SK-N-SH (cell line): ENCODE measurements at places on chromosomes 5 and 9.

DNA sequence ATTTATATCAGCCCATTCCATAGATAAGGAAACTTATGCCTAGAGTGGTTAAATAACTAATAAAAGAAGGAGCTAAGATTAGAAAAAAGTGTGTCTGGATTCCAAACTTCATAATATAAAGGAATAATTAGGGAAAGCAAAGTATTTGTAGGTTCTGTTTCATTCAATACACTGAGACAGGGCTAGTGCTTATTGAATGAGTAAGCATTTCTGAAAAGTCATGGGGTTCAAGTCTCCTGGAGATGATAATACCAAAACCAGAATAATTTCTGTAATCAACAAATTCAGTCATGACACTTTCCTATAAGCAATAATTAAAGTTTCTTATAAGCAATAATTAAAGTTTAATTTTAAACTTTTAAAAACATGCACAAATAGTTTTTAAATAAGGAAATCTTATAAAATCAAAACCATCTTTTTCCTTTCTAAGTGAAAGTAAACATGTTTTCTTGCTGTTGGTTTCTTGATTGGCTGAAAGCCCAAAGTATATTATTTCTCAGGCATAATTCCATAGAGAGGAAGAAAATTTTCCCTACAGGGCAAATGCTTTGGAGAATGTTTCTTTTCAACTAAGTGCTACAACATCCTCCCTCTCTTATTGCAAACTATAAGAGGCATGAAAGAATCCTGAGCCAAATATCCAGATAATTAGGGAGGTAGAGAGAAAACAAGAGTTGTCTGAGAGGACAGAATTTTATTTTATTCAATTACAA, 510.2 kb downstream of the PRELID2 start:
- DNase-seq: no peak
- no peak overlapping the region for H3K4me3 ChIP-seq
- no peaks in the 10 kb centered on the region for H3K4me1 ChIP-seq

DNA sequence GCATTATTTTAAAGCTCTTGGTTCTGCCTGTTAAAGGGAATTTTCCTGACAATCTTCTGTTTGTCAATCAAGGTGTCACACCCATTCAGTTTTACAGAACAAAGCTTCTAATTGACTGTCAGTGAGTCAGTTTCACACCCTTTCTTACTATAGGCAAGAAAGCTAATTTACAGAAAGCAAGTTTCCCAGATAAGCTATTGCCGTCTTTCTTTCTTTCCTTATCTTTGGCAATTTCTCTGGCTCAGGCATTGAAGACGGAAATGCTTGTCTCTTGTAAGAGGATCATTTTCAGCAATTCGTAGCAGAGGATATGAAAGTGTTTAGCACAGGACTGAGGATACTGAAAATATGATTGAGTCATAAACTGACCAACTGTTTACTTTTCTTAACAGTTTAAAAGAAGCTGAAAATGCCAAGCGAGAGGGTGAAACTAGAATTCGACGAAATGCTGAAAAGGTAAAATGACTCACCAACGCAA, 27.0 kb downstream of the SPINK5 start:
- H3K36me3 ChIP-seq: no peaks in the 10 kb centered on the region
- H3K27ac ChIP-seq: no peak overlapping the region
- no peaks in the 10 kb centered on the region for H3K4me1 ChIP-seq
- H3K4me3 ChIP-seq: no peak overlapping the region
- H3K27me3 ChIP-seq: no peaks in the 10 kb centered on the region

DNA sequence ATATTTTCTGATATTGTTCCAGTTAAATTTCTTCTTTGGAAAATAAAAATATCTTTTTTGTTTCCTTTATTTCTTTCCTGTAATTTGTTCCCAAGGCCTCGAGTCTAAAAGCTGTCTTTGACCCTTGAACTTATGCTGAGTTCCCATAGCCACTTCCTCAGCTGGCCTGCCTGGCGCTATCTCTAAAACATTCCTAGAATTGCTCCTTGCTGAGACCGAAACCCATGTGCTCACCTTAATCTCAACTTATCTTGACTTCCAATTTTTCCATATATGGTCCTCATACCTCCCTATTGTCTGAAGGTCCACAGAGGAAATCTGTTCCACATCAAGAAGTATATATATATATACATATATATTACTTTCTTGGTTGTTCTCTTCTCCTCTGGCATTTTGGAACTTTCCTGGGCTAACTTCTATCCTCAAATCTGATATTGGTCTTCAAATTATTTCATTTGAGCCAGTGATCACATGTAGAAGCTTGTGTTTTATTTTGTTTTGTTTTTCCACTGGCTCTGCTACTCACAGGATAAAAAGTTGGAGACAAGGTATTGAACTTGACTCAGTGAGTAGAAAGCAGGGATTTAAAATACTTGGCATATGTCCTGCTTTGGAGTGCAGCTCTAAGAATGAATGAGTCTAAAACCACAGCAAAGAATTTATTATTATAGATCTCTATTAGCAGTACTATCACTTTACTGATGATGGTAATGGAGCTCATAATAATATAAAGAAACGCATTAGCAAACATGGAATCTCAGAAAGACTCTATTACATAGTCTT, 45.2 kb downstream of the ENC1 start:
- no peak for DNase-seq
- no peaks in the 10 kb centered on the region; the same call in 1 of the 2 replicates for H3K4me1 ChIP-seq
- H3K4me3 ChIP-seq: no peak overlapping the region
- H3K36me3 ChIP-seq: no peaks in the 10 kb centered on the region
- H3K27ac ChIP-seq: peak overlapping the region; percentile 51

GRCh38 chr5:155898284-155898683, 428.7 kb upstream of the SGCD start:
- H3K36me3 ChIP-seq: no peaks in the 10 kb centered on the region
- no peak overlapping the region for H3K4me3 ChIP-seq
- no peaks in the 10 kb centered on the region for H3K4me1 ChIP-seq
- no peak overlapping the region for H3K27ac ChIP-seq

GRCh38 chr5:132224716-132225115, 2.9 kb downstream of the P4HA2 start:
- H3K27me3 ChIP-seq: no peaks in the 10 kb centered on the region
- peaks cover 37% of the 10 kb centered on the region; the same call in 1 of the 2 replicates for H3K4me1 ChIP-seq

DNA sequence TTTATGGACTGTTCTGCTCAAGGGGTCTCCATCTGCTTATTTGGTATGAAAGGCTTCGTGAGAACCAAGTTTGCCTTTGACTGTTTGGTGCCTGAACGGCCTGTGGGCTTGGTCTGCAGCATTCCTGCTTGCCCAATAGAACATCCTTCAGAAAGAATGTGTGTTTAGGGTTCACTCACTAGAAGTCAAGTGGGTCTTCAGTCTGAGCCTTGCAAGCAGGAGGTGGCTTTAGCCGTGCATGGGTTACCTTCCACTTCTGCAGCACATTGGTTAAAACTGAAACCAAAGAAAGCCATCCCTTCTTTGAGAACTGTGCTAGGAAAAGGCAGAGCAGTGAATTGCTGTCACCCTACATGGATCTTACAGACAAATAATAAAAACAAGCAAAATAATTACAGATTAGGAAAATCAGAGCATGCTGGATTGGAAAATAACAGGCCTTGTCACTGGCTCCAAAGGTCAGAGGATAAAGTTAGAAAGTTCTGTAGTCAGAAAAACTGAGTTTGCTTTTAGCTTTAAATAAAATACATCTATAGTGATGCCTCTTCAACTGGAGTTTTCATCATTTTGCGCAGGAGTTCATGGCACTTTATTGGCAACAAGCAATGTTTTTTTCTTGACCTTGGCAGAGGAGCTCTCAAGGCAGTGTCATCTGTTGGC, 16.6 kb downstream of the WWC1 start:
- no peak overlapping the region for H3K27ac ChIP-seq
- H3K27me3 ChIP-seq: no peaks in the 10 kb centered on the region
- H3K36me3 ChIP-seq: no peaks in the 10 kb centered on the region
- no peak overlapping the region for H3K4me3 ChIP-seq

DNA sequence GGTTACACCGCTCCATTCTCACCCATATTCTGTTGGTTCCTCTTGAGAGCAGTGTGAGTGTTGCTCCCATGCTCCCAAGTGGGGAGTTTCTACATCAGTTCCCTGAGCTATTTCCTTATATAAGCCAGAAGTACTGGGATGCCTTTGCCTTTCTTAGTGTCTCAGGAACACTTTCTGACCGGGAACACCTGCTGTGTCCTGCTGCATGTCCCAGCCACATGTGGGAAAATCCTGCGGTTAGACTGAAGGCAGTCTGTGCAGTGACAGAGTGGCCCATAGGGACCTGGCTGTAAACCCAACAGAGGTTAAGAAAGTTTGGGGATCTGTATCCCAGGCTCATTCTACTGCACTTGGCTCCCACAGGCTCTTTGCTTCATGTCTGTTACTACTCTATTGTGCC, 126.0 kb downstream of the EGFLAM start:
- no peaks in the 10 kb centered on the region for H3K4me1 ChIP-seq
- H3K27me3 ChIP-seq: no peaks in the 10 kb centered on the region
- DNase-seq: no peak
- H3K4me3 ChIP-seq: no peak overlapping the region
- H3K27ac ChIP-seq: no peak overlapping the region
- no peaks in the 10 kb centered on the region for H3K36me3 ChIP-seq
